GM20000 (cell line): ENCODE measurements at places on chromosomes 5 and 9.

DNA sequence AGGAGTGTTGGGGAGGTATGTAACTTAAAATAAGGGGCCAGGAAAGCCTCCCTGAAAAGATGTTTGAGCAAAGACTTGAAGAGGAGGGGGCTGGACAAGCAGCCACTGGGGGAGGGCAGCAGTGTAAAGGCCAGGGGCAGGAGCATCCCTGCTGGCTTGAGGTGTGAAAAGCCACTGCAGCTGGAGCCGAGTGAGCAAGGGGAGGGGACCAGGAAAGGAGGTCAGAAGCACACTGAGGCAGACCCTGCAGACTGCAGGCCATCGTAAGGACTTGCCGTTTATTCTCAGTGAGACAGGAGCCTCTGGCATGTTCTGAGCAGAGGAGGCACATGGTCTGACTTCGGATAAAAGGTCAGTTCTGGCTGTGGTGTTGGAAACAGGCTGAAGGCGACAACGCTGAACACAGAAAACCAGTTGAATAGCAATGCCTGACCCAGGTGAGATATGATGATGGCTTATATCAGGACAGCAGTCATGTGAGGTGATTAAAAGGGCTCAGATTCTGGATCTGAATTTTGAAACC lies 10.2 kb upstream of the ERGIC1 start:
- DNase-seq: no peak

DNA sequence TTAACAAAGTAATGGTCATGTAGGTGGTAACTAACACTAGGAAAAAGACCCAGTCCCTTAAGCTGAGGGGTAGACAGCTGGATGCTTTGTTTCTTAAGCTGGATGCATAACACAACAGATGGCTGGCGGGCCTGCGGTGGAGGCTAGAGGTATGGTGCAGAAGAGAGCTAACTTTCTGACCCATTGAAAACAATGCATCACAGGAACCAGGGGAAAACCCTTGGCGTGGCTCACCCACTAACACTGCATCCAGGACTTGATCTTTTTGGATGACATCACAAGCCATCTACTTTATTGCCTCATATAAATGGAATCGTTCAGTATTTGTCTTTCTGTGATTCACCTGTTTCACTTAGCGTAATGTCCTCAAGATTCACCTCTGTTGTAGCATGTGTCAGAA lies 138.7 kb downstream of the AUH start:
- DNase-seq: no peak

DNA sequence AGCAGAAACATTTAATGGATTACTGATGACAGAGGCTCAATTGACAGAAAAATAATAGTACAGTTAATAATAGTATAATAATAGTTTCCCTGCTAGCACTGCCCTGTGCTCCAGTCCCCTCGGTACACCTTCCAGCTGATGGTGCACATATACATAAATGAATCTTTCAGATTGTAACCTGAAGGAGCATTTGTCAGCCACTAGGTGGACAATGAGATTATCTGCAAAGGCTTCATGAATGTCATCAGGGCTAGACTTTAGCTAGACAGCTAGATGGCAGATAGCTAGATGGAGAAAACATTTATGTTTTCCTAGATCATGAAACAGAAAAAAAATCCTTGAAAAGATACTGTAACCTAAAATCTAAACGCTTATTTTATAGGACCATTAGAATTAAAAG lies 304.4 kb upstream of the SMC2 start:
- DNase-seq: peak; percentile 19

DNA sequence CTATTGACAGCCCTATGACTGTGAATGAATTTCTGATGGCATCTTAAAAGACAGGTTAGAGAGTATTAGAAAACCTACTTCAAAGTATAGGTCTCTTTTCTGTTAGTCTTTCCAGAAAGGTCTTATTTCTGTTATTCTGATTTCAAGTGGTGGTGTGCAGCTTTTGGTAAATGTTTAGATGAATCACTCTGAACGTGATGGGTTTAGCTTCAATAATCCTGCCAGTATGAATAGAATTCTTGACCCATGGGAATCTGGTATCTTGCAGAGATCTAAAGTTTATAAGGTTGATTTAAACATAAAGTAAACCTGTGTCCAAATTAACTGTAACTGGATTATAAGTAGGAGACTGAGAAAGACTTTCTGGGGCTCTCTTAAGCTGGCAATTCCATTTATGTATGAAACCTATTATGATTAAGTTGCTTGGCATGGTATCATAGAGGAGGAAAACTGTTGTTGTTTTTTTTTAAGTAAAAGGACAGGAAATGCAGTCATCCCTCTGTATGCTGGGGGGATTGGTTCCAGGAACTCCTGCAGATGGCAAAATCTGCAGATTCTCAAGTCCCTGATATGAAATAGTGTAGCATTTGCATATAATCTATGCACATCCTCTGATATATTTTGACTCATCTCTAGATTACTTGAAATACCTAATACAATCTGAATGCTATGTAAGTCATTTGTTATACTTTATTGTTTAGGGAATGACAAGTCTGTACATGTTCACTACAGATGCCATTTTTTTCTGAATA lies 77.0 kb upstream of the ADAMTS19 start:
- DNase-seq: no peak

GRCh38 chr5:1448511-1449011 lies 3.3 kb upstream of the SLC6A3 start:
- no peak for DNase-seq

- DNase-seq: no peak
These were observed 24.0 kb downstream of the SEMA4D start for GRCh38 chr9:89473762-89474469.

- no peak for DNase-seq
These were observed 52.4 kb upstream of the HMHB1 start for GRCh38 chr5:143759396-143760130.

GRCh38 chr9:86202338-86202882 lies 57.0 kb downstream of the C9orf153 start:
- peak; percentile 68 for DNase-seq

- DNase-seq: no peak
These were observed 60.4 kb downstream of the HMCN2 start for GRCh38 chr9:130325921-130326320.

GRCh38 chr5:134917070-134917815 lies 12.3 kb downstream of the PCBD2 start:
- DNase-seq: no peak

DNA sequence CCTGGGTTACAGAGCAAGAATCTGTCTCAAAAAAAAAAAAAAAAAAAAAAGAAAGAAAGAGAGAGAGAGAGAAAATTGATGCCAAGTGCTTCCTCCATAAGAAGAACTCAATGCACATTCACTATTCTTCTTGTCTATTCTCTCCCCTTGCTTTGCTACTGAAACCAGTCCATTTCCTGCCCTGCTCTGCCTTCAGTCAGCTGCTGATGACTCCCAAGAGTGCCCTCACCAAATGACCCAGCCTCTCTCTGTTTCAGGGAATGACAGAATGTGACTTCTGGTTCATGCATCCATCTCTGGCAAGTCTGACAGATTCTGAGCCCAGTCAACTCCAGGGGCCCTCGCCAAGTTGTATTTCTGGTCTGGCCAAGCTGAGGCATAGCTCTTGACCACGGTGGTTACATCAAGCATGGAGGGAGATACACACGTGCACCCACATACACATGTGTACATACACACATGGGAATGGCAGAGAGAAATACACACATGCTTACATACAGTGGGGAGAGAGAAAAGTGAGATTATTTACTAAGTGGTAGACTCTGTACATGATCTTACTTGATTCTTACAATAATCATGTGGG lies 106.2 kb downstream of the NSG2 start:
- no peak for DNase-seq

GRCh38 chr9:9924376-9924775 lies 688.4 kb downstream of the PTPRD start:
- DNase-seq: no peak

DNA sequence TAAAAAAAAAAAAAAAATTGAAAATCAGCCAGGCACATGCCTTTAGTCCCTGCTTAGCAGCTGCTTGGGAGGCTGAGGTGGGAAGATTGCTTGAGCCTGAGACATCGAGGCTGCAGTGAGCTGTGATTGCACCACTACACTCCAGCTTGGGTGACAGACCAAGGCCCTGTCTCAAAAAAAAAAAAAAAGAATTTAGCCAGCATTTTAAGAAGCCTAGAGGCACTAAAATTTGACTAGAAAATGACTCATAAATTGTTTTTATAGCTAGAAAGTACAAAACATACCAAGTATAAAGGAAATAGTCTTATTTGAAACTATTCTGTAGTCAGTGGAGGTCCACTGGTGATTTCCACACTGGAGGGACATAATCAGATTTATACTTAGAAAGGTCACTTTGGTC lies 17.5 kb downstream of the LRRC70 start:
- no peak for DNase-seq

- DNase-seq: no peak
These were observed 58.5 kb upstream of the IER5L start for GRCh38 chr9:129236441-129237145.

DNA sequence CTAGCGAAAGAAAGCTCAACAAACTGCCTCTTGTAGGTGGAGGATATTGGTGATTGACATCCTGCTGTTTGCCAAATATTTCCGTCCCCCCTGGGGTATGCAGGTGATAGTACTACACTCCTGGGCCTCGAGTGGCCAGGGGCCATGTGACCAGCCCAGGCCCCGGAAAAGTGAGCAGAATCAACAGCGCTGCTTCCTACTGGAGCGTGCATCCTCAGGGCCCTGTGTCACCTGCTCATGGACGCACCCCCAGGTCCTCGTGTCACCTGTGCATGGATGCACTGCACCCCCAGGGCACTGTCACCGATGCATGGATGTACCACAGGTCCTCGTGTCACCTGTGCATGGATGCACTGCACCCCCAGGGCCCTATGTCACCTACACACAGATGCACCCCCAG lies 43.8 kb downstream of the ADAMTS16 start:
- DNase-seq: no peak

- no peak for DNase-seq
These were observed 69.4 kb downstream of the NUP214 start for GRCh38 chr9:131194762-131195161.
